ENCODE measurements at places on chromosomes 1 and 21.

DNA sequence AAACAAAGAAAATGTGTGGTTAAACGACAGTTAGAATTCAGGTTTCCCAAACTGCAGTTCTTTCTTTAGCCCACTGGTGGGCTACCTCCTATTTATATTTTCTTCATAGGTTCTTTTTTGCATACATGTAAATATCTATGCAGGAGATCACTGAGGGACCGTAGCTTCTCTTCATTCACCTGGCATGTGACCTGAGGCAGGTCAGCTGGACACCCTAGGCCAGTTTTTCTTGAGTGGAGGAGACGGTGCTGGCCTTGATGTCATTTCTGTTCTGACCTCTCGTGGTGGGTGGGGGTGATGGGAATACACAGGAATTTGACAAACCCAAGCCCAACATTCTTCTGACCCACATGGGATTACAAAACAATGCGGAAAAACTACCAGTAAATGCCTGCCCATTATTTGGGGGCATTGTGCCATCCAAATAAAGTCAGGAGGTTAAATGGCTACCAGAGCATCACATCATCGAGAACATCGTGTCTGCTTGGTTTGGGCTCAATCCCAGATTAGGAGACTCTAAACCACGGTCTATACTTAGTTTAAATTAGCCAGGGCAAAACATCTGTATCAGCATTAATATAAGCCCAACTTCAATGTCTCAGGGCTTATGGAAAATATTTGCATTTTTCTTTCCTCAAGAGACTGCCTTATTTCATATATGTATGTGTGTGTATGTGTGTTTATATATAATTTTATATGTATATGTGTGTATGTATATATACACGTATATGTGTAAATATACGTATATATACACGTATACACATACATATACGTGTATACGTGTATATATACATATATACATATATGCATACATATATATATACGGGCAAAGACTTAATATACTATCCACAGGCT lies 7.4 kb upstream of the IRF2BP2 start:
- DNase-seq, result no peak

- DNase-seq, result no peak
Measured at GRCh38 chr1:159315381-159315780, 13.2 kb downstream of the FCER1A start.

DNA sequence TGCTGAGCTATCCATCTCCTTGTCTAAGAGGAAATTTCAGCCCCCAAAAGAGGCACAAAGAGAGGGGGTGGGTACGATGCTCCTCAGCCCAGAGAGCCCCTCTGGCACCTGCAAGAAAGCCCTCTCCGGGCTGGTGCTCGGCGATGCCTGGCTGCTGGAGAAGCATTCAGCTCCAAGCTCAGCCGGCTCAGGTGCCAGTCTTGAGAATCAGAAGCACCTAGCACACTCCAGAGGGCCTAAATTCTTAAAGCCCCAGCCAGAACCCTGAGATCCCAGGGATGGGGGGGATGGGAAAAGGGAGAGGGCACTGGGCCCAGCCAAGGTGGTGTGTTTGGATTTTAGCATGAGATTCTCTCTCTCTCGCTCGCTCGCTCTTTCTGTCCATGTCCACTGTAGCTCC lies 2.9 kb downstream of the GRIK3 start:
- DNase-seq, result no peak

GRCh38 chr1:203324105-203325025 lies 19.0 kb downstream of the BTG2 start:
- no peak for DNase-seq

Measured in HFF-Myc (cell line).